Right cardiac atrium (tissue), 5 donors: ENCODE measurements at places on chromosomes 5 and 9. TPM values are rescaled to one million over a fixed set of nuclear protein-coding genes. Genes with fewer than 3 reads are reported as not detected.

Gene F2R
- total RNA-seq, result 22.1 TPM

DNA sequence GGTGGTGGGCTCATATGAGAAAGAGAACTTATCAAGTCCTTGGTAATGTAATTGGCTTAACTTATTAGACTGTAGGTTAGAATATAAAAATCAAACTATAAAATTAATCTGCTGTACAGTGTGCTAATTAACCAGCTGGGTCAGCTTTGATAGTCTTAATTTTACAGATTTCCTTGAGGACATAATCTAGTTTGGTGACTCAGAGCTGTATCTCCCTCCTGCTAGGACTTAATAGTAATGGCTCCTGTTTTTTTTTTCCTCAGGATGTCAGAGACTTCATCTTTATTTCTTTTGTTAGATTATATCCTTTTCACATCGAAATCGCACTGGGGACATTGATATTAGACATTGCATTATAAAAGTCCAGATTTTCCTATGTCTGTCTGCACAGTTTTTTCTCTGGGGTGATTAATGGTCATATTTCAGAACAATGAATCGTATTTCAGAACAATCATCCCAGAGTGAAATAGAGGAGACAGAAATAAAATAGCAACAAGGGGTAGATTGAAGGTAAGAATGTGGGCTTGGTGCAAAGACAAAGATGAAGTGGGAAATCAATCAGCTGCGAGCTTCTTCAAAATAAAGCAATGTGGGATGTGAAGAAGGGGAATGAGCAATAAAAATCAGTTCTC lies 346.4 kb upstream of the RIOK2 start:
- DNase-seq, result no peak

GRCh38 chr5:75961818-75962217 lies 121.4 kb upstream of the SV2C start:
- no peak for DNase-seq

- no peak for DNase-seq
Observed at GRCh38 chr9:27453860-27454553, 70.1 kb upstream of the IFNK start.

DNA sequence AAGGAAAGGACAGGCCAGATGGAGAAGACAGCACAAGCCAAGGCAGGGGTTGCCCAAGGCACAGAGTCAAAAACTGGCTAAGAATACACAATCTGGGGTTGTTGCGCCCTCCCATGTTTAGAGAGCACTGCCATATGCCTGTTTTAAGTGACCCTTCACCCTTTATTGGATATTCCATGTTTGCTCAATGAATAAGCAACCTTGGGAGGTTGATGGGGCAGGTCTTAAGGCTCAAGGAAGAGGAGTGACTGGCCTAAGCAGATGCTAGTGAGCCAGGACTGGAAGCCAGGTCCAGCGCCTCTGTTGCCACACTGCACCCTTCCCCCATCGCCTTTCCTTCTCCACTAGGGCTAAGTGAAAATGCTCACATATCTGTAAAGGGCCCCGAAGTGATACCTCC lies 6.7 kb downstream of the TXN start:
- DNase-seq, result no peak

DNA sequence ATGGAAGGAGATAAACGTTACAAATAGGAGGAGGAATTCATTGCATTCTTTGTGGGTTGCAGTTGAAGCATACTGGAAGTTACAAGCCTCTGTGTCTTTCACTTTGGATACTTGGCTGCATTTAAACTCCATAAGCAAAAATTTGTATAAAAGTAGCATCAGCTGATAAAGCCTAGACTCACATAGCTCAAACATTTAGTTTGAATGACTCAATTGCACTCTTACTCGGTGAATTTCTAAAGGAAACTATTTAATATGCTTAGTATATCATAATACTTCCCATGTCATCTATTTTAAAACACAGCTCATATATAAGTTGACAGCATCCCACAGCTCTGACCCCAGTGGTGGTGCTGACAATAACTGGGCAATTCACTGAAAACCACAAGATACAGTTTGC lies 596.6 kb upstream of the ZNF608 start:
- DNase-seq, result no peak

- no peak for DNase-seq
Observed at GRCh38 chr9:31210978-31211570, 1173.4 kb upstream of the ACO1 start.
